Spinal cord (tissue), 10 donors: ENCODE measurements at places on chromosomes 13 and 19. TPM values are rescaled to one million over a fixed set of nuclear protein-coding genes. Genes with fewer than 3 reads are reported as not detected.

Gene RGL3
- 9.9 TPM for polyA plus RNA-seq

Gene ASPDH
- polyA plus RNA-seq = 7.7 TPM

Gene ENOX1
- 20.5 TPM for polyA plus RNA-seq

Gene POU4F1
- polyA plus RNA-seq = 16.6 TPM

Gene OVOL3
- polyA plus RNA-seq = not detected

Gene IL17D
- polyA plus RNA-seq = 76.7 TPM

Gene TUBA3C
- not detected for polyA plus RNA-seq

Gene PABPC3
- polyA plus RNA-seq = 1.3 TPM

Gene SYNE4
- 6.8 TPM for polyA plus RNA-seq

Gene HNRNPA1L2
- 28.6 TPM for polyA plus RNA-seq

Gene ATP8B3
- 1.0 TPM for polyA plus RNA-seq

Gene ELSPBP1
- polyA plus RNA-seq = 0.48 TPM

Gene SHC2
- polyA plus RNA-seq = 111 TPM

Gene B3GNT8
- 0.52 TPM for polyA plus RNA-seq

Gene CEACAM16
- polyA plus RNA-seq = not detected

Gene ZNF100
- polyA plus RNA-seq = 11.3 TPM

Gene CNMD
- polyA plus RNA-seq = 11.6 TPM

Gene ZNF132
- 11.1 TPM for polyA plus RNA-seq
